ENCODE measurements at places on chromosomes 6 and 20.

DNA sequence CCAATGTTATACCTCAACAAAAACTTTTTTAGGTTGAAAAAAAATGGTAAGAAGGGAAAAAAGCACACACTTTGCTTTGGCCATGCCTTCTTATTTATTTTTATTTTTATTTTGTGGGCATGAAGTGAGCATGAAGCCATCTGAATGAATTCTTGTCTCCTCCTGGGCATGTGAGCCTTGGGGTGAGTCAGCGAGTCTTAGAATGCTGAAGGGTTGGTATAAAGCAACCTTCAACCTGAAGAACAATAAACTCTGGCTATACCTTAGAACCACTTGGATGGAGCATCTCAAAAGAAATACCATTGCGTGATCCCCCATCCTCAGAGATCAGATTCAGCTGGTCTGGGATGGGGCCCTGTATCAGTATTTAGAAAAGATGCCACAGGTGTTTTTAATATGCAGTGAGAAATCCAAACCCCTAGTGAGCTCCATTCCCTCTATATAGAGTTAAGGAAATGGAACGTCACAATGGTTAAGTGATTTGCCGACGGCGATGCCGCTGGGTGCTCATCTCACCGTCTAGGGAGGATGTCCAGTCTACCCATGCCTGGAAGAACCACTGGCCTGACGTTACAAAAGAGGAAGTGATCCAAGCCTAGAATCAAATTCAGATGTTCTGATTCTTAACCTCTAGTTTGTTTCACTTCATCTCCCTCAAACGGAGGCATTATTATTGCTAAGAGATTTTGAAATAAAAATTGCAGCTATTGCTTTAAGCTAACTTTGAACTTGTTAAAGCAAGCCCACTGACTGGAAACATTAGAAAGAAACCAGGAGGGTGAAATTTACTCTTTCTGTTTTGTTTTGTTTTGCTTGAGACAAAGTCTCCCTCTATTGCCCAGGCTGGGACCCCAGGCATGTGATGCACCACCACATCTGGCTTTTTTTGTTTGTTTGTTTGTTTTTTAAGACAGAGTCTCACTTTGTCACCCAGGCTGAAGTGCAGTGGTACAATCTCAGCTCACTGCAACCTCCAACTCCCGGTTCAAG is 67.1 kb downstream of the EDN1 start:
- no peak for DNase-seq

- DNase-seq: no peak
These were observed 75.9 kb downstream of the OR2B2 start for GRCh38 chr6:27836141-27836782.

- DNase-seq: peak; percentile 12
These were observed 258.5 kb downstream of the HIVEP2 start for GRCh38 chr6:142686507-142686887.

GRCh38 chr6:12113190-12113577 is 101.1 kb downstream of the HIVEP1 start:
- DNase-seq: peak; percentile 94

DNA sequence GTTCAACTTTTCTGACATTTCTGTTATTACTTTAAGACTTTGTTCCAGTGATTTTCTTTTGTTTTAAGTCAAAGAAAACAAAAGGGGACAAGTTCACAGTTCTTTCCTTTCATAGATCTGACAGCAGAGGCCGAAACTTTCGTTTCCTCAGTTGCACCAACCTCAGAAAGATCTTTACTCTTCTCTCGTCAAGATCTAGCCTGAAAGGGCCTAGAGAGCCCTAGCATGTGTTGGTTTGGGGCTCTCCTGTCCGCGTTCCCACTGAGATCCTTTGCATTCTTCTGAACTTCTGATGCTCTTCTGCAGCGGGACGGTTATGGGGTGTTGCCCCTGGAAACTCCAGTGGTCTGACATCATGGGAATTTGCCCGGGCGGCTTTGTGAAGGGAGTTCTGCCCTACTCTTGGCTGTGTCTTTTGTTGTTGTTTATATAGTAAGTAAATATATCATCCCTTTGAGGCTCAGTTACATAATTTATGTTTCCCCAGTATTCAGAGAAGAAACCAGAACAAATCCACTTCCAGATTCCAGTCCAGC is 129.1 kb downstream of the SASH1 start:
- DNase-seq: peak; percentile 74

GRCh38 chr20:25321262-25321831 is 69.3 kb downstream of the ABHD12 start:
- DNase-seq: peak; percentile 27

DNA sequence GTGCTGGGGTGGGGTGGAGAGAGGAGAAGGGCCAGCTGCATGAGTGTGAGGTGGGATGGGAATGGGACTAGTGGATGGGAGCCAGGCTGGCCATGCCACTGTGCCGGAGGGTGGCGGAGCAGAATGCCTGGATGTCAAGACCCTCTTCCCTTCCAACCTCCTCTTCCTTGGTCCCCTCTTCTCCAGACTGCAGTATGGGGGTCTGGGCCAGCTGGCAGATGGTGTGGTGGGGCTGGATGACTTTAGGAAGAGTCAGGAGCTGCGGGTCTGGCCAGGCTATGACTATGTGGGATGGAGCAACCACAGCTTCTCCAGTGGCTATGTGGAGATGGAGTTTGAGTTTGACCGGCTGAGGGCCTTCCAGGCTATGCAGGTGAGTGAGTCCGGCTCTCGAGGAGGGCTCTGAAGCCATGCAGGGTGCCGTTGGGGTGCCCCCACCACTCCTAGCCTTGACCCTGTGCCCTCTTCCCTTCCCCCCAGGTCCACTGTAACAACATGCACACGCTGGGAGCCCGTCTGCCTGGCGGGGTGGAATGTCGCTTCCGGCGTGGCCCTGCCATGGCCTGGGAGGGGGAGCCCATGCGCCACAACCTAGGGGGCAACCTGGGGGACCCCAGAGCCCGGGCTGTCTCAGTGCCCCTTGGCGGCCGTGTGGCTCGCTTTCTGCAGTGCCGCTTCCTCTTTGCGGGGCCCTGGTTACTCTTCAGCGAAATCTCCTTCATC is 7.7 kb downstream of the DDR1 start:
- DNase-seq: no peak
